Dermis microvascular lymphatic vessel endothelial cell (primary cell): ENCODE measurements at places on chromosomes 1 and 21. TPM values are rescaled to one million over a fixed set of nuclear protein-coding genes. Genes with fewer than 3 reads are reported as not detected.

EPHA10 gene
- total RNA-seq, result under 0.01 TPM in 2 replicates

CNKSR1 gene
- total RNA-seq, result not detected in 2 replicates

HRNR gene
- total RNA-seq, result not detected in 2 replicates

GUCA2A gene
- total RNA-seq, result not detected in 2 replicates

KCNQ4 gene
- total RNA-seq, result under 0.01 TPM in 1 of 2 replicates, not detected in the other

PRDM16 gene
- not detected in 2 replicates for total RNA-seq

CFHR3 gene
- total RNA-seq, result under 0.01 TPM in 1 of 2 replicates, not detected in the other

CHRM3 gene
- total RNA-seq, result 0.26 and 1.8 TPM in 2 replicates

MAP3K21 gene
- 0.90 and 1.3 TPM in 2 replicates for total RNA-seq

GALE gene
- total RNA-seq, result 19.6 and 25.8 TPM in 2 replicates

HMGN1 gene
- total RNA-seq, result 171 and 216 TPM in 2 replicates

LCE2C gene
- total RNA-seq, result not detected in 2 replicates

DNA sequence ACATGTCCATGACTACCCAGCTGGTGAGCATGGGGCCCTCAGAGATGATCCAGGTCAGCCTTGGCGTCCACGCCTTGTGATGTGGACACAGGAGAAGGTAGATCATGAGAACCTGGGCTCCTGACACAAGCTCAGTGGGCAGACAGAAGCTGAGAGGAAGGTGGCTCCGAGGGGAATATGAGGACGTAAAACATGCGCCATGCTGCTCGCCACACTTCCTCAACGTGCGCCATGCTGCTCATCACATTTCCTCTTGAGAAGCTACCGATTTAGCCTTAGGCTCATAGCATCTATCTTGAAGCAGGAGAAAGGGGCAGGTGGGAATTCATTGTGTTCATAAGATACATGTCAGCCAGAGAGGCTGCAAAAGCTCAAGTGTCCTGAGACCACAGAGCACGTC is 176.9 kb downstream of the KAZN start:
- no peak for DNase-seq

DNA sequence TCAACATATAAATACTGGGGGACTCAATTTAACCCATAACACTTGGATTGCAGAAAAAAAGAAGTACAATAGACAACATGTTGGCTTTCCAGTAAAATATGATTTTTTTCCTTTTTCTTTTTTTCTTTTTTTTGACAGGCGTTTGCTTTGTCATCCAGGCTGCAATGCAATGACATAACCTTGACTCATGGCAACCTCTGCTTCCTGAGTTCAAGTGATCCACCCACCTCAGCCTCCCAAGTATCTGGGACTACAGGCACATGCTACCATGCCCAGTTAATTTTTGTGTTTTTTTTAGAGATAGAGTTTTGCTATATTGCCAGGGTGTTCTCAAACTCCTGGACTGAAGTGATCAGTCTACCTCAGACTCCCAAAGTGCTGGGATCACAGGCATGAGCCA is 1512.0 kb upstream of the PRMT6 start:
- no peak for DNase-seq

- no peak for DNase-seq
Observed at GRCh38 chr1:21396516-21396915, 43.4 kb upstream of the NBPF3 start.

GRCh38 chr1:164659621-164660411 is 100.8 kb downstream of the PBX1 start:
- no peak for DNase-seq

DNA sequence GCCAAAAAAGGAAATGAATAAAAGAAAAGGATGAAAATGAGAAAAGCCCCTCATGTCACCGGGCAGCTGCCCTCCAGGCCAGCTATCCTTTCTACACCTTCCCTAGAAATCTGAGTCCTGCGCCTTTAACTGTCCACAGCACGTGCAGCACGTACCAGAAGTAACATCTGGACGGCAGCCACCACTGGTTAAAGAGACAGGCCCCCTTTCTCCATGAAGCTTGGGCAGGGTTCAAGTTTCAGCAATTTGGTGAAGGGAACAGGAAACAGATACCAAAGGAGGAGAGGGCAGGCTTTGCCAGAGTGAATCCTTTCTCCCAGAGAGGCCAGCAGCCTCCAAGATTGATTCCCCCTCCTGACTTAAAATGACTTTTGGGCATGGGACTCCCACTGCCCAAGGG is 3.6 kb upstream of the KIAA2013 start:
- peak; percentile 37 for DNase-seq

- no peak for DNase-seq
Observed at GRCh38 chr1:15886611-15887167, 39.2 kb downstream of the SPEN start.

DNA sequence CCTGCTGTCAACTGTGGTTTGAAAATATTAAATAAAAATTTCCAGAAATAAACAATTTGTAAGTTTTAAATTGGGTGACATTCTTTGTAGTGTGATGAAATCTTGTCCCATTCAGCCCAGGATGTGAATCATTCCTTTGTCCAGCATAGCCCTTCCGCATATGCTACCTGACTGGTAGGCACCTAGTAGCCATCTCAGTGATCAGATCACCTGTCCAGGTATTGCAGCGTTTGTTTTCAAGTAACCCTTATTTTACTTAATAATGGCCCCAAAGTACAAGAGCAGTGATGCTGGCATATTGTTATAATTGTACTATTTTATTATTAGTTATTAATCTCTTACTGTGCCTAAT is 351.6 kb upstream of the B3GALT2 start:
- no peak for DNase-seq

DNA sequence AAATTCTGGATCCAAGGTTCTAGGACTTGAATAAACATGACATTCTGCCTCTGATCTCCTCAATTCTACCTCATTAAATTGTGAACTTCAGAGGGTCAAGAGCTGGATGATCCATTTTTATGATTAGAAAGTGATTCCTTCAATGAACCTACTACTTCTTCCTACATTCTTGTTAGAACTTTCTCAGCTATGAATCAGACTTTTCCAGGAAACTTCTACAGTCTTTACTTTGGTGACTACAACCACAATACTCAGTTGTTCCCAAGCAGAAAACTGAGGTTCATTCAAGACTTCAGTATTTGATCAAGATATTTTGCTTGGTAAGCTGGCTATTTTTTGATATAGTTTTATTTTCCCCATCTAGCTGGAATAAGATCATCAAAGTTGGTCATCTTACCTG is 51.4 kb downstream of the CDC7 start:
- DNase-seq, result no peak

- DNase-seq, result no peak
Observed at GRCh38 chr1:207835958-207836357, 75.0 kb downstream of the CD34 start.

DNA sequence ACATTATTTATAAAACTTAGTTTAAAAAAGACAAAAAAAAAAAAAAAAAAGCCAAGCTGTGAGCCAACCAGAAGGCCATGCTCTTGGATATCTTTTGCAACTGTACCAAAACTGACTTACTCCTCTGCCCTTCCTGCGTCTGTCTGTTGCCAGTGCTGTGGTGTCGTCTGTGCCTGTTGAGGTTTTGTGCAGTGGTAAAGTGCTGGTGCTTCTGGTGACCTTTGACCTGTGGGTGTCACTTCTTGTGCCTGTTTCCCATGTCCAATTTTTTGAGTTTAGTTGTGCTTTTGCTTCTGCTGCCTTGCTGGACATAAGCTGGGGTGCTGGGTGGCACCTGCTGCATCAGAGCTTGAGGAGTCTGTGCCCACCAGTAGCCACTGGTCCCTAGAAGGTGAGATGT is 41.4 kb downstream of the RNF187 start:
- DNase-seq, result no peak

DNA sequence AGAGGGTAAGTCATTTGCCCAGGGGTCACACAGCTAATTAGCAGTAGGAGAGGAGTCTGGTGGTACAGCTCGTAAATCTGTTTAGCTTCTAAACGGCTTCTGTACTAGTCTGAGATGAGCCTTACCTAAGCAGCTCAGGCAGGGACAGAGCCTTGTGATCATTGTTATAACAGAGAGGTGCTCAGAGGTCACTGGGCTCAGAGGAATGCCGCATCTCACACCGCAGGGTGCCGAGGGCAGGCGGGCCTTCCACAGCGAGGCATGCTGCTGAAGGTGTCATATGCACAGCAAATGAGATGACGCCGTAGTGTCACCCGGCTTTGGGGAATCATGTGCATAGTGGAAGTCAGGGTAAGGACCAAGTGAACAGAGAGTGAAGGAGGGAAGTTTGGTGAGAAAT is 305.2 kb upstream of the FMN2 start:
- DNase-seq, result no peak

DNA sequence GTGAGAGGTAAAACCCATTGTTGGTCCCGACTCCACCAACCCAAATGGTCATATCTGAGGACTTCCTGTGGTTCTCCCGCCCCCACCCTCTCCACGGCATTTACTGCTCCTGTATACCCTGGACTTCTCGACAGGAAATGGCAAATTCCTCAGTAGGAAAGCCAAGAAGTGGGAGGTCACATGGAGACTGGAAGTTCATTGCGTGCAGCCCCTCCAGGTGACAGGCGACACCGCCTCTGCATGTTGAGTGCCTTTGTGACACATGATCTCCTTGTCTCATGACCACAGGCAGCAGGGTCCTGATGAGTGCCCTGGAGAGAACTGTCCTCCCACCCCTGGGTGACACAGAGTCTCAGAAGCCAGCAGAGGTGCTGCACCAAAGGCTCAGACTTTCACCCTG is 24.2 kb downstream of the ERG start:
- no peak for DNase-seq

DNA sequence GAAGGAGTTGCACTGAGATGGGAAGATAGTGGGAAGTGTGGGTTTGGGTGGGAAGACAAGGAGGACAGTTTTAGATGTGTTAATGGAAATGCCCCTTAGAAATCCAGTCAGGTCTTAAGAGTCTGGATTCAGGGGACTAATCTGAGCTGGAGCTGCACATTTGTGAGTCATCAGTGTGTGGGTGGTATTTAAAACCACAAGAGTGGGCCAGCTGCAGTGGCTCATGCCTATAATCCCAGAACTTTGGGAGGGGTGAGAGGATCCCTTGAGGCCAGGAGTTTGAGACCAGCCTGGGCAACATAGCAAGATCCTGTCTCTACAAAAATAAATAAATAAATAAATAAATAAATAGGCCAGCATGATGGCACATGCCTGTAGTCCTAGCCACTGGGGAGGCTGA is 40.9 kb upstream of the SLC6A9 start:
- no peak for DNase-seq

- peak; percentile 85 for DNase-seq
Observed at GRCh38 chr1:210236840-210237409, 4.3 kb downstream of the SERTAD4 start.

DNA sequence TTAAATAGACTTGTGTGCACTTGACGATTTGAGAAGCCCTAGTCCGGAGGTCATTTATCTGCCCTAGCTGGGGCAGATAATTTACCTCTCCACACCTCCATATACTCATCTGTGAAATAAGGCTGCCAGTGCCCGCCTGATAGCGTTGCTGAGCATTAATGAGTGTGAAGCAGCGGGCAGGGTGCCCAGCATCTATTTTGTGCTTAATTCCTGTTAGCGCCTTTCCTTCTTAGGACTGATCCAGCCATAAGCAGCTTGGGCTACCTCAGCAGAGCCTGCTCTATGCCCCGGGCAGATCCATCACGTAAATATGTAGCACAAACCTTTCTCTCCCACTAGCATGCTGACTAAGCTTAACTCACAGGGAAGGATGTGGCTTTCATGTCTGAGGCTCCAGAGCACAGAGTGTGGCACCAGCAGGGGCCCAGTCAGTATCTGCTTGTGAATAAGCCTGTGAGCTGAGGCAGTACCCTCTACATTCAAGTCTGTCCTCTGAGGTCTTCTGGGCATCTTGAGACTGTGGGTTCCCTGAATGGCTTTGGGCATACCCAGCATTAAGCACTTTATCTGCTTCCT is 21.5 kb upstream of the RNF187 start:
- no peak for DNase-seq

- no peak for DNase-seq
Observed at GRCh38 chr1:62103846-62104245, 90.8 kb upstream of the L1TD1 start.

- DNase-seq, result no peak
Observed at GRCh38 chr1:205168291-205168690, 43.2 kb downstream of the DSTYK start.

GRCh38 chr1:203046984-203047630 is 20.8 kb downstream of the PPFIA4 start:
- DNase-seq, result no peak
